ENCODE measurements at places on chromosomes 16 and 17.

DNA sequence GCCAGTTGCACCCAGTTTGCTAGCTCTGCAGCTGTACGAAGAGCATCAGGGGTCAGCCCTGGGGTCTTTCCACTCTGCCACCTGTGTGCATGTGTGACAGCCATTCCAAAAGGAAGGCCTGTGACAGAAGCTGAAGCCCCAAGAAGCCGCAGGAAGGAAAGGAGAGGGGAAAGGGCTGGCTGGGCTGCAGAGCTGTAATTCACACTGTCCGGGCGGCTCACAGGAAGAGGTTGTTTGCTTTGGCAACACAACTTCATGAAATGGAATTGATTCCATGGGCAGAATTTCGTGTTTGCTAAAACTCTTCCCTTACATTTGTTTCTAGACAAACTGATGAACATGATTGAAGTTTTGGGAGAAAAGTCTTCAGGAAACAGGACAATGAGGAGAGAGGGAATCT is 14.8 kb downstream of the TMEM204 start:
- H3K27ac ChIP-seq: no peak overlapping the region
- no peak overlapping the region for H3K4me3 ChIP-seq
- peaks cover 15% of the 10 kb centered on the region for H3K36me3 ChIP-seq
- no peaks in the 10 kb centered on the region for H3K27me3 ChIP-seq
- no peak for DNase-seq

GRCh38 chr17:1915889-1916288 is 86.1 kb downstream of the RPA1 start:
- no peaks in the 10 kb centered on the region for H3K36me3 ChIP-seq
- no peaks in the 10 kb centered on the region for H3K4me1 ChIP-seq
- no peak for DNase-seq
- no peak overlapping the region for H3K4me3 ChIP-seq

- H3K4me3 ChIP-seq: no peak overlapping the region
- peaks cover 10% of the 10 kb centered on the region for H3K36me3 ChIP-seq
- H3K4me1 ChIP-seq: no peaks in the 10 kb centered on the region
- no peak overlapping the region for H3K27ac ChIP-seq
Observed at GRCh38 chr17:20234276-20234675, 225.1 kb downstream of the SPECC1 start.

DNA sequence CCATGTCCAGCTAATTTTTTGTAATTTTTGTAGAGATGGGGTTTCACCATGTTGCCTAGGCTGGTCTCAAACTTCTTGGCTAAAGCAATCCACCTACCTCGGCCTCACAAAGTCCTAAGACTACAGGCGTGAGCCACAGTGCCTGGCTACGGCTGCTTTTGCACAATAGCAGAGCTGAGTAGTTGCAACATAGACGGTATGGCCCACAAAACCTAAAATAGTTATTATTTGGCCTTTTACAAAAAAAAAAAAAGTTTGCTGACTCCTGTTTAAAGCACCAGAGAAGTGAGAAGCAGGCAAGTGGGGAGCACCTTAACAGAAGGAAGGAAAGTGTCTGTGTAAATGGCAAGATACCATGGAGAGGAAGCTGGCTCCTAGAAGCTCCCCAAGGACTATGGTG is 5.3 kb upstream of the HSF5 start:
- no peak overlapping the region for H3K27ac ChIP-seq
- no peaks in the 10 kb centered on the region for H3K4me1 ChIP-seq
- no peak overlapping the region for H3K4me3 ChIP-seq
- H3K27me3 ChIP-seq: no peaks in the 10 kb centered on the region
- no peak for DNase-seq
- peaks cover 54% of the 10 kb centered on the region for H3K36me3 ChIP-seq

- no peaks in the 10 kb centered on the region for H3K36me3 ChIP-seq
- peaks cover 34% of the 10 kb centered on the region for H3K27me3 ChIP-seq
- no peak for DNase-seq
- no peak overlapping the region for H3K4me3 ChIP-seq
Observed at GRCh38 chr16:23279721-23280153, 22.4 kb upstream of the SCNN1B start.

DNA sequence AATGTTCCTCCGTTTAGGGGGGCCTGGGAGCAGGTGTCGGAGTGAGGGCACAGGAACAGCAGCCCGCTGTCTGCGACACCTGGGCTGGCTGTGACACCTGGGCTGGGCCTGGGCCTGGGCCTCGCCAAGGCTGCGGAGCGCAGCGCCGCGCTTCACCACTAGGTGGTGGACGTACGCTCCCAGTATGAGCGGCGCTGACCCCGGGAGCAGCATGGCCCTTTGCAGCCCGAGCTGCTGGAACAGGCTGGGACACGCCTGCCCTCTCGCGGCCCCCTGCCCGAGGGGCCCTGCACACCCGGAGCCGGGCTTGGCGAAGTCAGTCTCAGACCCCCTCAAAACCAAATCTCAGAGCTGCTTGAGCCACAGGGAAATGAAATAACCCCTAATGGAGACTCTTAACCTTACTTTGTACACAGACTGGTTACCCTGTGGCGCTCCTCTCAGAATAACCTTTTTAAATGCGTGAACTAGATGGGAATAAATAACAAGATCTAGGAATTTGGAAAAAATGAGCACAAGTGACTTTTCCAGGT is 38.6 kb upstream of the FA2H start:
- no peak overlapping the region for H3K27ac ChIP-seq
- peaks cover 3% of the 10 kb centered on the region for H3K27me3 ChIP-seq
- peaks cover 10% of the 10 kb centered on the region for H3K4me1 ChIP-seq
- H3K36me3 ChIP-seq: peaks cover under 1% of the 10 kb centered on the region
- H3K4me3 ChIP-seq: no peak overlapping the region
- DNase-seq: peak; percentile 82

DNA sequence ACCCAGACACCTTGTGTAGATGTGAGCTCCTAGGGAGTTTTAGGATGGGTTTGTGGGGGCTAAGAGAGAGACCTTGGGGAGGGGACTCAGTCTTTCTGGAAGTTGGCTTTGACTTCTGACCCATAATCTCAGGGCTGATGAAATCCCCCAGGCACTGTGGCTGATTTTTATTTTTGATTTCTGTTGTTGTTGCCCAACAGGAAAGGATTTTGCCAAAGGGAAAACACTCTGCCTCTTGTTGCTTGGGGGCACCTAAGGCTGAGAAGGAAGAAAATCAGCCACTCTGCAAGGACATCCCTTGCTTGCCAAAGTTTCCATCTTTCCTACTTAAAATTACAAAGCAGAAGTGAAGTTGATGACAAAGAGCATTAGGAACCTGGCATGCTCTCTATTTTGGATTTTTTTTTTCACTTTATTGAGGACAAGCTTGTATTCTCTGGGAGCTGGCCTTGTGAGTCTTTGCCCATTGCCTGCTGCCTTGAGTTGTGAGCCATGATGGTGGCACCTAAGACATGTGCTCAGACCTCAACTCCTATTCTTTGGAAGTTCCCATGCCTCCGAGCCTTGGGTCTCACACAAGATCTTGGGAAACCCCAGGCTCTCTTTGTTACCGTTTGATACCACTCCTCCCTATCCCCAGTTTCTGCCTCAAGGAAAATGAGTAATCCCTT is 3.2 kb upstream of the C1QTNF1 start:
- peaks cover 13% of the 10 kb centered on the region for H3K27me3 ChIP-seq
- peaks cover 18% of the 10 kb centered on the region for H3K4me1 ChIP-seq
- no peak for DNase-seq
- H3K4me3 ChIP-seq: no peak overlapping the region

GRCh38 chr17:64187093-64187895 is 57.4 kb upstream of the ERN1 start:
- H3K27ac ChIP-seq: no peak overlapping the region
- no peak for DNase-seq
- peaks cover 16% of the 10 kb centered on the region for H3K36me3 ChIP-seq
- H3K27me3 ChIP-seq: no peaks in the 10 kb centered on the region
- no peak overlapping the region for H3K4me3 ChIP-seq

DNA sequence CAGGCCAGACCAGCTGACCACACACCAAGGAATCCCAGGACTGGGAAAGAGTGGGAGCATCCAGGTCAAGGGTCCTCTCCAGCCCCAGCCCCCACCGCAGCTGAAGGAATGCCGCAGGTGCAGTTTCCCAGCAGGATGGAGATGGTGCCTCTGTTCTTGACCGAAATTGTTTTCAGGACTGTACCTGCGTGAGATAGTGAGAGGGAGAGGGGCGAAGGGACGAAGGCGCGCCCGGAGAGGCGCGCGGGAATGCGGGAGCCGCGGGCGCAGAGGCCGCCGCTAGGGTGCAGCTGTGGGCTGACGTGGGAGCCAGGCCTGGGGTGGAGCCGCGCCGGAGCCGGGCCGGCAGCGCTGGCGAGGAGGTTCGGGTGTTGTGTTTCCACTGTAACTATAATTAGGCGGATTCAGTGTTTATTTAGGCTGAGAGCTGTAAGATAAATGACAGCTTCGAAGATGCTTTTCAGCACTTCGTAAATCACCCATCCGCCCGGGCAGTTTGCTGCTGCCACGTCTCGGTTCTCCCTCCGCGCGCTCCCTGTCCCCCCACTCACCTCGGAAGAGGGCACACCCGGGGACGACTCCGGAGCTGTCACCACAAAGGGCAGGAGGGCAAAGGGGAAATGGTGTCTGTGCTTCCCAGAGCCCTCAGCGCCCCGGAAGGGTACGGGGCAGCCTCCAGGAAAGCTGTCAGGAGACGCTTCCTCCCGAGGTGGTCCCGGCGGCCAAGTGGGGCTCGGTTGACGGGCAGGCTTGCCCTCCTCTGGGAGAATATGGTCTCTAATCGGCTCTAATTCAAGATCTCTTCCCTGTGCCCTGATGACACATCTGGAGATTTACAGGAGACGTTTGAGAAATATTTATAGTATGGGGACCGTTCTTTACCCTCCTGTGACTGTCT is 38.2 kb downstream of the HOXB1 start:
- H3K27me3 ChIP-seq: no peaks in the 10 kb centered on the region
- H3K27ac ChIP-seq: peak overlapping the region; percentile 72
- H3K4me3 ChIP-seq: peak overlapping the region; percentile 38
- peak; percentile 81 for DNase-seq
- H3K36me3 ChIP-seq: no peaks in the 10 kb centered on the region

DNA sequence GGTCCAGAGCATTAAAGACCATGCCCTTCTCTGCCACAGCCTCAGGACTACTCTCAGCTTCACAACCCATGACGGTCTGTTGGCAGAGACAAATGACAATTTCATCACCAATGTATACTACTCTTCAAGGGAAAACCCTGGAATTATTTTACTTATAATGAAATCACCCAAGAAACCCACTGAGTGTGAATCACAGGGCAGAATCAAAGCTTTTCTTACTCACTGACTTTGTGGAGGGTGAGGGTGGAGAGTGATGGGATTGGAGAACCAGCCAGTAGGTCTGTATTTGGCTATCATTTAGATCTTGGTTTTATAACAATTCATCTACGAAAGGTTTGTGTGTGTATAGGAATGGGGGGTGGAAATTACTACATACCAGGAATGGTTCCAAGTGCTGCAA is 442.6 kb downstream of the SHISA9 start:
- H3K4me3 ChIP-seq: no peak overlapping the region
- H3K4me1 ChIP-seq: no peaks in the 10 kb centered on the region
- DNase-seq: no peak
- H3K27me3 ChIP-seq: peaks cover 3% of the 10 kb centered on the region
- H3K36me3 ChIP-seq: no peaks in the 10 kb centered on the region
- no peak overlapping the region for H3K27ac ChIP-seq

GRCh38 chr16:60686824-60687223 is 1349.4 kb downstream of the CDH8 start:
- no peak for DNase-seq
- H3K4me1 ChIP-seq: no peaks in the 10 kb centered on the region
- no peak overlapping the region for H3K27ac ChIP-seq
- H3K36me3 ChIP-seq: no peaks in the 10 kb centered on the region
- no peaks in the 10 kb centered on the region for H3K27me3 ChIP-seq
- no peak overlapping the region for H3K4me3 ChIP-seq

DNA sequence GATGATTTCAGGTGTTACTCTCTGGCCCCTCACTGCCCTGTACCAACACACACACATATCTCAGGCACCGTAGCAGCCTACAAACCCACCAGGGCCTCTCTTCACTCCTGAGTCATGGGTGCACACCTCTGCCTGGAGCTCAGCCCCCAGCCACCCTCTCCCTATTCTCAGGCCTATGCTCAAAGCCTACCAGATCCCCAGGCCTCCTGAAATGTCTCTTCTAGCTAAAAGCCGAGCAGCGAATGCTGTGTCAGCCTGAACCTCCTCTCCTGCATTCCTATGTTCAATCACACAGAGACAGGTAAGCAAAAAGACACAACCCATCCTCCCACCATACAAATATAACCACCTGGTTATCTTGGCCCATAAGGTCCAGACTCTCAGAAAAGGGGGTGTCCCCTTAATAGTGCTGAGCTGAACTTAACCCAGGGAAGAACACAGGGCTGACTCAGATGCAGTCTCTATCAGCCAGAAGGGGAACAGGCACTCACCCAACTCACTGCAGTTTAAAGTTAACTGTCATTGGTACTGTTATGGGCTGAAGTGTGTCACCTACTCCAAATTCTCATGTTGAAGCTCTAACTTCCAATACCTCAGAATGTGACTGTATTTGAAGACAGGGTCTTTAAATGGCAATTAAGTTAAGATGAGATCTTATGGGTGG is 62.0 kb upstream of the TEKT3 start:
- H3K4me1 ChIP-seq: peaks cover 19% of the 10 kb centered on the region
- DNase-seq: no peak
- H3K27me3 ChIP-seq: no peaks in the 10 kb centered on the region
- H3K27ac ChIP-seq: no peak overlapping the region
- no peaks in the 10 kb centered on the region for H3K36me3 ChIP-seq

DNA sequence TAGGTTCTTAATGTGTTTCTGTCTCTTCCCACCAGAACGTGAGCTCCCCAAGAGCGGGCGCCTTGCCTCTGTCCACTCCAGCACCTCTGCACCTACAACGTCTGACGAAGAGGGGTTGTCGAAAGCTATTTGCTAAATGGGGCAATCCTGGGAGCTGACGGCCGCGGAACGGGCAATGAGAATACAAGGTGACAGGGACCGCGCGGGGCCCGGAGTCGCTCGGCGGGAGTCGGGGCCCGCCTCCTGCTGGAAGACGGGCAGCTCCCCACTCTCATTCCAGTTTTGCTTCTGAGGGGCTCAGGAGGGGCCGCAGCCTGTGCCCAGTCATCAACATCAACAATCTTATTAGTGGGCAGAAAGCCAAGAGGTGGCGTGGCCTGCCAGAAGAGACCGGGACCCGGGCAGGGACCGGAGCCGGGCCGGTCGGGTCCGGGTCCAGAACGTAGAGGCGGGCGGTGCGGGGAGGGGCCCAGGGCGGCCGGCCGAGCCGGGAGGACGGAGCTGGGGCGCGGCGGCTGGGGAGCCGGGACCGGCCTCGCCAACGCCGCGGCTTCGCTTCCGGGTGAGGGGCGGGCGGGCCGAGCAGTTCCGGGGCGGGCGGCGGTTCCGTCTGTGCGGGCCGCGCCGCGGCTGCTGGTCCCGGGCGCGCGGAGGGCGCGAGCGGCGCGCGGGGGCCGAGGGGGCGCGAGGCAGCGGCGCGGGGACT is at the start of gene MOSMO:
Gene MOSMO, plus strand, starts transcription at position 603 of the 706 bp plus-strand sequence. CDS start 191 bp downstream, outside the sequence.
- DNase-seq: peak; percentile 72
- peak within 1 kb of the TSS; percentile 86 for H3K4me3 ChIP-seq
- peak within 1 kb of the TSS; percentile 76 for H3K27ac ChIP-seq
- H3K27me3 ChIP-seq: peaks cover 25% of the 10 kb centered on the region
- H3K4me1 ChIP-seq: peaks cover 16% of the 10 kb centered on the region

- H3K36me3 ChIP-seq: peaks cover 6% of the 10 kb centered on the region
- DNase-seq: no peak
- H3K27ac ChIP-seq: no peak overlapping the region
- H3K4me1 ChIP-seq: peaks cover 1% of the 10 kb centered on the region
- H3K4me3 ChIP-seq: no peak overlapping the region
Observed at GRCh38 chr16:78105517-78105916, 6.1 kb downstream of the WWOX start.

- peaks cover 8% of the 10 kb centered on the region for H3K4me1 ChIP-seq
- no peak overlapping the region for H3K27ac ChIP-seq
- DNase-seq: no peak
- no peaks in the 10 kb centered on the region for H3K27me3 ChIP-seq
Observed at GRCh38 chr17:29096094-29096493, 53.2 kb downstream of the PIPOX start.

GRCh38 chr16:593406-593805 is 3.5 kb downstream of the RAB40C start:
- H3K27ac ChIP-seq: peak overlapping the region; percentile 81
- no peaks in the 10 kb centered on the region for H3K27me3 ChIP-seq
- H3K4me1 ChIP-seq: peaks cover 33% of the 10 kb centered on the region
- DNase-seq: no peak
- H3K36me3 ChIP-seq: peaks cover 13% of the 10 kb centered on the region

All from mesothelial cell of epicardium (in vitro differentiated cells).